ENCODE measurements at places on chromosomes 16 and 17. TPM values are rescaled to one million over a fixed set of nuclear protein-coding genes. Genes with fewer than 3 reads are reported as not detected.

Gene CD19
- not detected for total RNA-seq

Gene CA7
- total RNA-seq = not detected

Gene WNT3
- total RNA-seq = 0.89 TPM

Gene GRB7
- 0.65 TPM for total RNA-seq

Data from cardiac septum (tissue), 1 donor.